Hypothalamus (tissue), 51 donors: ENCODE measurements at places on chromosomes 7 and 10.

DNA sequence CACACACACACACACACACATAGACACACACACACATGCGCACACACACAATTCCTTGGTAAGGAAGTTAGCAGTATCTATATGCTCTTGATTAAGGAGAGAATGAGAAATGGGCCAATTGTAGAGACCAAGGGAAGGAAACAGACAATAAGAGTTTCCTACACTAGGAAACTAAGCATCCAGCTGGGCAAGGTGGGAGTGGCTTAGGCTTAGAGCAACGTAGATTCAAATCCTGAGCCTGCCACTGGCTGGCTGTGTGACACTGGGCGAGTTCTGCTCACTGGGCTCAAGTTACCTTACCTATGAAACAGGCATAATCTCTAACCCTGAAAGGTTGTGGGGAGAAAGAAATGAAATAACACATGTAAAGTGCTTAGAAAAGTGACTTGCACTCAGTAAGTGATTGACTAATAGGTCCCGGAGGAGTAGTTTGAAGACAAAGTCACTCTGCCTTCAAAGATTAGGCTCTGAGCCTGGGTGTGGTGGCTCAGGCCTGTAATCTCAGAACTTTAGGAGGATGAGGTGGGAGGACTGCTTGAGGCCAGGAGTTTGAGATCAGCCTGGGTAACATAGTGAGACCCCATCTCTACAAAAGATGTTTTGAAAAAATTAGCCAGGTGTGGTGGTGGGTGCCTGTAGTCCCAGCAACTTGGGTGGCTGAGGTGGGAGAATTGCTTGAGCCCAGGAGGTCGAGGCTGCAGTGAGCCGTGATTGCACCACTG lies 701.4 kb downstream of the PARD3 start:
- DNase-seq: no peak

DNA sequence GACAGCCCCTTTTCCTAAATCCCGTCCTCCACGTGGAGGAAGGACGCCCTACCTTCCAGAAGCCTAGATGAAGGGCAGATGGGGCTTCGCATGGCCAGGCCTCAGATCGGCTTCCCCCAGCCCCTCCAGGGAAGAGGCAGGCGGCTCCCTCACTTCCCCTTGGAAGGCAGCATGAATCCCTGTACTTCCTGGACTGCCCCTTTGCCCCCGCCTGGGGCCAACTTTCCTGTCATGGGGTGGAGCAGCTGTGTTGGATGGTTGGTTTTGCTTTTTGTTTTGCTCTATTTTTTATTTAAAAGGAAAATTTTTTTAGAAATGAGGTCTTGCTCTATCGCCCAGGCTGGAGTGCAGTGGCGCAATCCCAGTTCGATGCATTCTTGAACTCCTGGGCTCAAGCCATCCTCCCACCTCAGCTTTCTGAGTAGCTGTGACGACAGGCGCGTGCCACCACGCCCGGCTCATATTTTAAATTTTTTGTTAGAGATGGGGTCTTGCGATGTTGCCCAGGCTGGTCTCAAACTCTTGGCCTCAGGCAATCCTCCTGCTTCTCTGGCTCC lies 27.2 kb downstream of the GTF2IRD1 start:
- no peak for DNase-seq

- DNase-seq: no peak
Observed at GRCh38 chr7:50641442-50642405, 76.5 kb upstream of the DDC start.

- DNase-seq: no peak
Observed at GRCh38 chr7:18491871-18492270, 3.7 kb upstream of the HDAC9 start.

- DNase-seq: no peak
Observed at GRCh38 chr10:26567351-26567721, 129.2 kb downstream of the APBB1IP start.

- no peak for DNase-seq
Observed at GRCh38 chr7:151632750-151633515, 113.2 kb upstream of the RHEB start.

DNA sequence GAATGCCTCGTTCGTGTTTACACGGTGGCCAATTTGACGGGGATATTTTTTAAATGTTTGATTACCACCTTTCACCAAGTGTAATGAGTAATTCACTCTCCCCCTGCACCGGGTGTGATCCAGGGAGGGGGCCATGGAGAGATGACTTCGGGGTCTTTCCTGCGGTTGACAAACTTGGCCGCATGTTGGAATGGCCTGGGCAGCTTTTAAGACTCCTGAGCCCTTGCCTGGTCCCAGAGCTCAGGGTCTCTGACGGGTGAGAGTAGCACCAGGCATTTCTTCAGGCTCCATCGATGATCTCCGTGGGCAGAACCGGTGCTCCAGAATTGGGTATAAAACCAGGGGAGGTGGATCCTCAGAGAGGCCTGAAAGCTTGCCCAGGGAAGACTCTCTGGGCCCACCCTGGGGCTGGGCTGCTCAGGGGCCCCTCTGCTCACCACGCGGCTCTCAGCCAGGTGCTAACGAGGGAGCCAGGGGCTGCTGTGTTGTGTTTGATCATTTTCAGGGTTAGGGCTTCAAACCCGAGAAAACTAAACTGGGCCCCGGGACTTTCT lies 882 bp downstream of the ZNF282 start:
- no peak for DNase-seq

- DNase-seq: no peak
Observed at GRCh38 chr10:60735244-60735643, 43.0 kb upstream of the CDK1 start.

GRCh38 chr7:122902751-122903495 lies 16.7 kb upstream of the CADPS2 start:
- no peak for DNase-seq

DNA sequence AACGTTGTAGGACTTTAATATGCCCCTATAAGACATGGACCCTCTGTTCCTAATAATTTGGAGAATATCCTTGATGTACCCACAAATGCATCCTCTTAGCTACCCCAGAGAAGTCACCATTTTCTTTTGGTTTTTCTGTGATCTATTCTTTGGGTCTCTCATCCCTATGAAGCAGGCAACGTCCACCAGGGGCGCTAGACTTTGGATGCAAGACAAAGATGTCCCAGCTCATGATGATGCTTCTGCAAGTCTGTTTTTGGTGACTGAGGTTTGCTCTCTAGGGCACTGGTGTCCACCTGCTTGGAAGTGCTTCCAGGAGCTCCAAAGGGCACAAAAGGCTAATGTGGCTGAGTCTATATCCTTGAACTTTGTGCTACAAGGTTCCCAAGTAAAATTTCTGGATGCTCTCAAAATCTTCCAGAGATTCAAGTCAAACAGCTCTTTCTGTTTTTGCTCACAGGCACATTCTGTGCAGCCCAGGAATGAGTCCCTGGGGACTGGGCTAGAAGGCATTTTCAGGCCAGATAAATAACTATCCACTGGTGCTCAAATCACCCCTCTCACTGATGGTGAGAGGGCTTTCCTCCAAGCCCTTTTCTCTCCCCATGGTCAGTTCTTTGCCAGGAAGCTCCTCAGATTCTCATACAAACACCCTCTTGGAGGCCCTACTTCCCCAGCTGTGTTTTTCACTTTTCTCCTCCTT lies 166.4 kb downstream of the C7orf25 start:
- no peak for DNase-seq

GRCh38 chr7:32206987-32207386 lies 136.8 kb upstream of the PDE1C start:
- no peak for DNase-seq
